ENCODE measurements at places on chromosomes 7 and 10.

- DNase-seq: peak; percentile 95
Measured at GRCh38 chr10:21315645-21316220, 209.7 kb downstream of the SKIDA1 start.

DNA sequence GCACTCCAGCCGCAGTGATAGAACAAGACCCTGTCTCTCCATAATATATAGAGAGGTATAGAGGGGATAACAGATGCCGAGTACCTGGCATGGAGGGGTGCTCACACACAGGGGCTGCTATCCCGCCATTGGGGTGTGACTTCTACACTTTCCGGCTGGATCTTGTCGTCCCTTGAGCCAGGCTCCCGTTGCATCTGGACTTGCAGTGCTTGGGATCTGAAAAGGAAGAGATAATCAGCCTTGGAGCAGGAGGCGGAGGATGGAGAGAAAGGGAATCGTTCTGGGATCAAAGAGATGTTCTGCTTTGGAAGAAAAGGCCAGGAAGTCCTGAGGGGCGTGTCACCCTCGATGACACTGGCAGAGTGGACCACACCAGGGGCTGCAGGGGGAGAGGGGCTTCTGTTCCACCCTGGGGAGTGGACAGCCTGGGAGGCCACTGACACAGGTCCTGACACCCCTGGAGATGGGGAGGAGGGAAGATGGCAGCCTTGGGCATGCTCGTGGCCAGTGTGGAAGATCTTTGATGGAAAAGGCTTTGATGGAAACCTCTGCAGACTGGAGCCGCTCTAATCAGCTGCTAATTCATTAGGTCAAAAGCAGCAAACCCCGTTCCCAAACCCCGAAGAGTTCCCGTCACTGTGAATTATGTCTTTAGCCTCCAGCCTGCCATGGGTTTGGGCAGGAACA lies 85.1 kb downstream of the CARD11 start:
- no peak for DNase-seq

DNA sequence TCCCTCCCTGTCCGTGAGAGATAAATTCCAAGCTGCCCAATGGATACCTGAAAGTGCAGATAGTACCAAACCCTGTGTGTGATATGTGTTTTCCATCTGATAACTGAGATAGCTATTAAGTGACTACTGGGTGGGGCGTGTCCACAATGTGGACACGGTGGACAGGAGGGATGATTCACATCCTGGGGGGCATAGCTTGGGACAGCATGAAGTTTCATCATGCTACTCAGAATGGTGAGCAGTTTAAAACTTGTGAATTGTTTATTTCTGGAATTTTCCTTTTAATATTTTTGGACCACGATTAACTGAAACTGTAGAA lies 158.6 kb downstream of the CREB5 start:
- peak; percentile 26 for DNase-seq

DNA sequence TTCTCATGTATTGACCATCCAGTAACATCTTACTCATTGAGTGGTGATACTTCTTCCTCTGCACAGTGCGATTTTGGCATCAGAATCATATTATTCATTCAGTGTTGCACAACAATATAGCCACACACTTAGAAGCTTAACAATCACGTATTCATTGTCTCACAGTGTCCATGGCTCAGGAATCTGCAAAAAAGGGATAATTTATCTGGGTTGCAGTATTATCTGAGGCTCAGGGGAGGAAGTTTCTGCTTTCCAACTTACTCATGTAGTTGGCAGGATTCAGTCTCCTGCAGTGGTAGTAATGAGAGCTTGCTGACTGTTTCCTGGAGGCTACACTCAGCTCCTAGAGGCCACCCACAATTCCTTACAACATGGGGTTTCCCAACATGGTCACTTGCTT lies 803.6 kb downstream of the SORCS1 start:
- peak; percentile 89 for DNase-seq

- DNase-seq: no peak
Measured at GRCh38 chr10:72426986-72427385, 72.3 kb upstream of the DNAJB12 start.

GRCh38 chr10:122730238-122730637 lies 30.6 kb upstream of the C10orf120 start:
- DNase-seq: no peak

DNA sequence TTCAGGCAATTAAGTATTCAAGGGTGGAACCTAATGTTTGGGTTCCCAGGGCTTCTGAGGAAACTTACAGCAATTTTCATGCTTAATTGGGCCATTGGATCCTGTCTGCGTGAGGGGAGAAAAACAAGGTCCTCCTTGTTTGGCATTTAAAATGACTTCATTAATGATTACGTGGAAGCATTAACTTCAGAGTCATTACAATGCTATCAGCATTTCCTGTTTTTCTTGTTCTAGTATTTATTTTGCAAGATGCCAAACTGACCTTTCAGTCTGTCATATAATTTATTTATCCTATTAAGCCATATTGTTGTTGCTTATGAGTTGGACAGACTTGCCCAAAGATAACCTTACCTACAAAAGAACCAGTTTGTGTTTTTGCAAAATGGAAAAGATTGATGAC lies 324.1 kb upstream of the LRRN3 start:
- no peak for DNase-seq

DNA sequence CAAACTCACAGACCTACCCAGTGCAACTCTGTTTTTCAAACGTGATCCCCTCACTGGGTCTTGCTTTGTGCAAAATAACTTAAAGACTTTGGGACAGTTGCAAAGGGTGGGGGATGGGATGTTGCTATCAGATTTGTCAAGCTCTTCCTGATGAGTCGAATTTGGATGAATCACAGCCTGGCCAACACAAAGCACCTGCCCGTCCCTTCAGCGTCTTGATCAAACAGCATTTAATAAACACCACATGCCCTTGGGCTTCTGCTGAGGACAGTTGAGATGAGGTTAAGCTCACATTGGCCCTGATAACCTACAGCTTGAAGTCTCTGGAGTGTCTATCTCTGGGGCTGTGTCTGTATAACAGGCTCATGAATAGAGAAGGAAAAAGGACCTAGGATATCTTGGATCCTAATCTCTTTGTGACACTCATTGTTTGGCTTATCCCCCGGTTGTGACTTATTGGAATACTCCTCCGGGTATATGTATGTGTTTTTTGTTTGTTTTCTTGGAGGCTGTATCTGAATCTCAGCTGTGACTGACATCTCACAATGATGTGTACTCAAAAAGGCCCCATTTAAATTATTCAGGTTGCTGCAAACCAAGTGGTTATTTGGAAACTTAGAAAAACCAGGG lies 132.6 kb upstream of the NAMPT start:
- DNase-seq: peak; percentile 57

GRCh38 chr7:4097001-4097609 lies 585.0 kb upstream of the FOXK1 start:
- DNase-seq: no peak

DNA sequence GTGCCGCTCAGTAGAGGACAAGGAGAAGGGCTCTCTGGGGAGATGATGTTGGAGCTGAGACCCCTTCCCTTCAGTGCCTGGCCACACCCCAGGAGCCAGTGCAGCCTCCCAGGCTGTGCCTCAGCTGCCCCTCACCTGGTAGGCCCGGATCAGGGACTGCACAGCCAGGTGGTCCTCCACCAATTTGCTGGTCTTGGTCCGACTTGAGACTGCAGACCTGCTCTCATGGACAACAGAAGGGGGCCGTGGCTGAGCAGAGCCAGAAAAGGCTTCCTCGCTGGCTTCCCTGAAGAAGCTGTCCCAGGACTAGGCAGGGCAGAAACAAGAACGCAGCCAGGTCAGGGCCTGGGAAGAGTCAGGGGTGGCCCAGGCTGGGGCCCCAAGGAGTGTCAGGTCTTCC lies 5.5 kb downstream of the OGDHL start:
- DNase-seq: no peak

- no peak for DNase-seq
Measured at GRCh38 chr7:50355817-50356178, 51.3 kb downstream of the IKZF1 start.

DNA sequence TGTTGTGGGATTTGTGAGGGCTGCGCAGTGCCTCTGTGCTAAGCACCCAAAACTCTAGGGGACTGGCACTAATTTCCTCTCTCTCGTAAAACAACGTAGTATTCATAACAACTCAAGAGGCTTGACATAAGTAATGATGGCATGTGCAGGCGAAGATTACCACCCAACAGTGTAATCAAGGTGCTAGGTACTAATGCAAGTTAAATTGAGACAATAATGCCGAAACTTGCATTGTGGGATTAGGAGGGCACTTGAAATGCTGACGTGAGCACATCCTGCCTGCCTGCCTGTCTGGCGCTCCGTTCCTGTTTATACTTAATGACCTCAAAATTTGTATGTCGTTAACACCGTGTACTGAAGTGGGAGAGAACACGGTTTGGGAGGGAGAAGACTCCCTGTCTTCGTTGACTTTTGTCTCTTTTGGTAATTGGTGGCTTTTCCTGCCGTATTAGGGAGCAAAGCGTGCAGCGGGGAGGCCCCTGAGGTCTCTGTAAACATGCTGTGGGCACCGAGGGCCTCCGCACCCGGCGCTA lies 139.0 kb downstream of the MGMT start:
- no peak for DNase-seq

- no peak for DNase-seq
Measured at GRCh38 chr7:138170959-138171703, 94.9 kb downstream of the AKR1D1 start.

GRCh38 chr10:88091490-88092061 lies 228.2 kb downstream of the PTEN start:
- DNase-seq: no peak

DNA sequence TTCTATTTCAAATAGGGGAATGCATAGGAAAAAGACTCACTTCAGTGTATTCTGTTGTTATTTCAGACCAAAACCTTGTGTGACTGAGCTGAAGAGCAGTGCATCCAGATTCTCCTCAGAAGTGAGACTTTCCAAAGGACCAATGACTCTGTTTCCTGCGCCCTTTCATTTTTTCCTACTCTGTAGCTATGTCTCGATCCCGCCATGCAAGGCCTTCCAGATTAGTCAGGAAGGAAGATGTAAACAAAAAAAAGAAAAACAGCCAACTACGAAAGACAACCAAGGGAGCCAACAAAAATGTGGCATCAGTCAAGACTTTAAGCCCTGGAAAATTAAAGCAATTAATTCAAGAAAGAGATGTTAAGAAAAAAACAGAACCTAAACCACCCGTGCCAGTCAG lies 12.0 kb downstream of the TET1 start:
- DNase-seq: no peak

DNA sequence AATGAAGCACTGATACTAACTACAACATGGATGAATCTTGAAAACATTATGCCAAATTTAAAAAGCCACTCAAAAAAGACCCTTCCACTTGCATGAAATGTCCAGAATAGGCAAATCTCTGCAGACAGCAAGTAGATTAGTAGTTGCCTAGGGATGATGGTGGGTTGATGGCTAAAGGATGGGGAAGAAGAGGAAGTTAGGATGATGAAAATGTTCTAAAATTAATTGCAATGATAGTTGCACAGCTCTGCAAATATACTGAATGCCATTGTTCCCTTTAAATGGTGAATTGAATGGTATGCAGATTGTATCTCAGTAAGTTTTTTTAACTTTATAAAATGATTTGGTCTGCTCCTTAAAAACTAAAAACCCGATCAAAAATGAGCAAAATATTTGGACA lies 7.3 kb upstream of the LIPA start:
- DNase-seq: no peak

GRCh38 chr10:106424054-106424453 lies 740.5 kb downstream of the SORCS1 start:
- DNase-seq: peak; percentile 92

GRCh38 chr7:46173476-46174195 lies 252.6 kb upstream of the IGFBP3 start:
- DNase-seq: peak; percentile 17

GRCh38 chr7:135905355-135905754 lies 71.8 kb downstream of the MTPN start:
- no peak for DNase-seq

GRCh38 chr7:101725921-101726320 lies 91.5 kb upstream of the CUX1 start:
- no peak for DNase-seq

GRCh38 chr7:45292481-45292880 lies 134.9 kb downstream of the RAMP3 start:
- DNase-seq: no peak

GRCh38 chr10:90751107-90751997 lies 106.5 kb downstream of the HTR7 start:
- peak; percentile 14 for DNase-seq

DNA sequence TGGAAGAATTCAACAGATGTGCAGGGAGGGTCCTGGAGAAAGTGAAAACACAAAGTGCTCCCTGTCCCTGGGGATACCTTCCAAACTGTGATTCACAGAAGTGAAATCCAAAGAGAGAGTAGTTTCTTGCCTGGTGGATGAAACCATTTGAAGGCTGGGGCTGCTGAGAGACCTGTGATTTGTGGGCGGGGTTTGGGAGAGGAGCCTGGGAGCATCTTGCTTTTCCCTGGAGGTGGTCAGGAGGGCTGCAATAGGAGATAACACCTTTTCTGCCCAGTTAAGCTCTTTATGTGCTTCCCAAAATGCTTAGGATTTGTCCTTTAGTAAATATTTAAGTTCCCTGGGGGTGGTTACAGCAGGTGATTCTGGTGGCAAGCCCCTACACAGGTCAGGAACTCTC lies 105.3 kb upstream of the TPK1 start:
- DNase-seq: no peak

- DNase-seq: no peak
Measured at GRCh38 chr7:80681272-80681885, 42.9 kb downstream of the CD36 start.

- DNase-seq: no peak
Measured at GRCh38 chr7:57225666-57226065, 93.4 kb upstream of the ZNF479 start.

DNA sequence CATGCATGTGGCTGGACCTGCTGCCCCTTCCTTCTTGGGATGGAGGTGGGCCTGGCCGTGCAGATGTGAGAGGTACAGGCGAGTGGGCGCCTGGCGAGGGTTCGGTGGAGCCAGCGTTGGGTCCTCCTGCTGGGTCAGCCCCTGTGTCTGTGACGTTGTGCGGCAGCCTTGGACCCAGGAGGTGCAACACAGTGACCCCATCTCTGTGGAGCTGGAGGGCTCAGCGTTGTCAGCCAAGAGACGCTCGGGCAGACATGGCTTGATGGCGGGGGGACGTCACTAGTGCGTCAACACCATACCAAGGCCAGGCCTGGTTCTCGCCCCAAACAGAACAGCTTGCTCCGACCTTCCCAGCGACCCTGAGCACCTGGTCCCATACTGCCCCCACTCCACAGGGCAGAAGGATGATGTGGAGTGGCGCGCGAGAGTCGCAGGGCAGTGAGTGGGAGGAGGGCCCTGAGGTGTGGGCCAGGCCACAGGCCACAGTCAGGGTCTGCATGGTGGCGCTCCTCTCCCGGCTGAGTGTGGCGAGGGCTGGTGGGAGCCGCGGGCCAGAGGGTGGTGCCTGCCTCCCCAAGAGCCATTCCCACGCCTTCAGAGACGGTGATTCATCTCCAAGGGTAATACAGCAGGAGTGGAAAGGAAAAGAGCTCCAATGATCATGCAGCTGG lies 184.4 kb downstream of the DNAJB6 start:
- DNase-seq: no peak

Data from foreskin fibroblast (primary cell).